ENCODE measurements at places on chromosomes 12 and 14.

DNA sequence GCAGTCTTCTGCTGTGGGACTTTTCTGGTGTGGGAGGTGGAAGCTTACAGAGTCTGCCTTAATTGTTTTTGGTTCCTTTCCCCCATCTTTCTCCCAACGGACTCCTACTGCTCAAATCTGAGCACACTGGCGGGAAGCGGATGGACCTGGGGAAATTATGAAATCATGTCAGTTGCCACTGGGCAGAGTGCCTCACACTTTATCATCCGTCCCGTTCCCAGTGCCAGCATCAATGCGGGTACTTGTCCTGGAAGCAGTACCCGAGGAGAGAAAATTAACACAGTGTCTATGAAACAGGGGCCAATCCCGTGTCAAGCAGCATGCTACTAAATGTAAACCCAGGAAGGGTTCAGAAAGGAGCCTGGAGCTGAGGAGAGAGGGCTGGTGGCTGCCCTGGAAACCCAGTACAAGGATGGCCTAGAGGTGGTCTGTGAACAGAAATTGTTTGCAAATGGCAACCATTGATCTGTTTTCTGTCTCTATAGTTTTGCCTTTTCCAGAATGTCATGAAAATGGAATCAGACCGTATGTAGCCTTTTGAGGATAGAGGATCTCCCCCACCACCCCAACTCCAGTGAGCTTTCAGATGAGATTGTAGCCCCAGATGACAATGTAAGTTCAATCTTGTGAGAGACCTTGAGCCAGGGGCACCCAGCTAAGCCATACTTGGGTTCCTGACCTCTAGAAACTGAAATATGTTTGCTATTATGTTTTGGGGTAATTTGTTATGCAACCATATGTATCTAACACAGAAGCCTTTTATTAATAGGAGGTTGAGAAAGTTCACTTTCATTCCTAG lies 908 bp upstream of the CDKL1 start:
- DNase-seq: peak; percentile 45

DNA sequence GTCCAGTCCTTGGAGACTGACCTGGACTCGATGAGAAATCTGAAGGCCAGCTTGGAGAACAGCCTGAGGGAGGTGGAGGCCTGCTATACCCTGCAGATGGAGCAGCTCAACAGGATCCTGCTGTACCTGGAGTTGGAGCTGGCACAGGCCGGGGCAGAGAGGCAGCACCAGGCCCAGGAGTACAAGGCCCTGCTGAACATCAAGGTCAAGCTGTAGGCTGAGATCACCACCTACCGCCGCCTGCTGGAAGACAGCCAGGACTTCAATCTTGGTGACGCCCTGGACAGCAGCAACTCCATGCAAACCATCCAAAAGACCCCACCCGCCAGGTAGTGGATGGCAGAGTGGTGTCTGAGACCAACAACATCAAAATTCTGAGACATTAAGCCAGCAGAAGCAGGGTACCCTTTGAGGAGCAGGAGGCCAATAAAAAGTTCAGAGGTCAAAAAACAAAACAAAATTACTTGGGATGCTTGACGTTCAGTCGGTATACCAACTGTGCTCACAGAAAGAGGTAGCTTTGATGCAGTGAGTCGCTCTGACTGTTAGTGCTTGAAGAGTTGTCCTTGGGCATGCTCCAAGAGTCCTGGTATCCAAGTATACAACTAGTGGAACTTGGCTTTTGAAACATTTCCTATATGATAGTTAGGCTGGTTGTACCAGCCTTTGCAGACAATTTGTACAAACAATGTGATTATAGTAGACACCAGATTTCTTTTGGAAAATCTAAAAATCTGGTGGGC lies 4.8 kb downstream of the MED6 start:
- DNase-seq: no peak

DNA sequence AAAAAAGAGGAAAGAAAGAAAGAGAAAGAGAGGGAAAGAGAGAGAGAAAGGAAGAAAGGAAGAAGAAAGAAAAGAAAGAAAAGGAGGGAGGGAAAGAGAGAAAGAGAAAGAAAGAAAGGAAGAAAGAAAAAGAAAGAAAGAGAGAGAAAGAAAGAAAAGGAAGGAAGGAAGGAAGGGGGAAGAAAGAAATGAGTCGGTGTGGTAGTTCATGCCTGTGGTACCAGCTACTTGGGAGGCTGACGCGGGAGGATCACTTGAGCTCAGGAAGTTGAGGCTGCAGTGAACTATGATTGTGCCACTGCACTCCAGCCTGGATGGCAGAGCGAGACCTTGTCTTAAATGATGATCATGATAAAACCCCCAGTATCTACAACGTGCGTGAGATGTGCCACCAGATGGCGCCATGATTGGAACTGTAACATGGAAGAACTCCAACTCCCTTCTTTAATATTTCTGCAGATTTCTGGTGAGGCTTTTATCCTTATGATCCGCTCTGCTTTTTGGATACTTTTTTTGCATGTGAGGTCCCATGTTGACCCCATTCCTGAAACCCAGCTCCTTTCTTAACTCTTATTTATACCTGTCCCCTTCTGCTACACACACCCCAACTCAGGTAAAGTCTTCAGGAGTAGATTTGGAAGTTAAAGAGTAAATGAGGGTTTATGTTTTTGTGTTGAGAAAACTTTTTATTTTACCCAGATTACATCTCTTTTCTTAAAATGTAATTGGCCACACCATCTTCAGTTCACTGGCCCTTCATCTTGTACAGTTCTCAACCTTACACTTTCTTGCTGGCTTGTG lies 25.6 kb downstream of the RNASE10 start:
- DNase-seq: peak; percentile 84

- no peak for DNase-seq
Measured at GRCh38 chr12:110638796-110639195, 24.9 kb downstream of the TCTN1 start.

DNA sequence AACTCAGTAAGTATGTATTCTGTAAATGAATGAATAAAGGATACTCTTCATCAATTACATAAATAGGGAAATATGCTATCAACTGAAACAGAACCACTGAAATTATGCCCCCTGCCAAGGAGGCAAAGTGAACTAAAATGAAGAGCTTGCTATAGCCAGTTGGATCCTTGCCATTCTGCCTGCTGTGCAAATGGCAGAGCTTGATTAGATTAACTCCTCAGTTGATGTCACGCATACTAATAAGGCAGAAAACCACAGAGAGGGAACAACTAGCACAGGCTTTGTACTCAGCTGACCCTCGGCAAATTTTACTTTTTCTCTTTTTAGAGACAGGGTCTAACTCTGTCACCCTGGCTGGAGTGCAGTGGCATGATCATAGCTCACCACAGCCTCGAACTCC lies 36.7 kb upstream of the FERMT2 start:
- DNase-seq: no peak

DNA sequence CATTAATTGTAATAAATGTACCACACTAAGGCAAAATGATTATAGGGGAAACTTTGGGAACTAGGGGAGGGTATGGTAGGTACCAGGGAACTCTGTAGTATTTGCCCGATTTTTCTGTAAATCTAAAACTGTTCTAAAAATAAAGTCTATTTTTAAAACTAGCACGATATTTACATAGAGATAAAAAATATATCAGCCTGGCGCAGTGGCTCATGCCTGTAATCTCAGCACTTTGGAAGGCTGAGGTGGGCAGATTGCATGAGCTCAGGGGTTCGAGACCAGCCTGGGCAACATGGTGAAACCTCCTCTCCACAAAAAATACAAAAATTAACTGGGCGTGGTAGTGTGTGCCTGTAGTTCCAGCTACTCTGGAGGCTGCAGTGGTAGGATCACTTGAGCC lies 32.4 kb downstream of the TMEM116 start:
- no peak for DNase-seq

GRCh38 chr14:24378981-24379906 lies 11.3 kb downstream of the NFATC4 start:
- DNase-seq: no peak

DNA sequence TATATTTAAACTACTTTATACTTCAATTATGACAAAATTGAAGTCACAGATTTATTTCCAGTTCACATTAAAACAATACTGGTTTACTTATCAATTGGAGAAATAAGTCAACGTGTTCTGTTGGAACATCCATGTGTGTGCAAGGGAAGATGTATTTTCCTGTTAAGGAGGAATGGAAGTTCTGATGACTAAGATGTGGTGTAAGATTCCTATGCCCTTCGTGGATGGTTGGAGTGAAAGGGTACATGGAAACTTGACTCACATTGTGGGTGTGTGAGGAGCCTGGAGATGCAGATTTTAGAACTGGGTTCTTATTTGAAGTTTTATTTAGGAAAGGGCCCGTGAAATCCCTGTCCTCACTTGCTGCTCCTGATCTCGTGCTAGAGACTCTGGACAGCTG lies 95.3 kb downstream of the CATSPERB start:
- no peak for DNase-seq

GRCh38 chr14:34665785-34666435 lies 36.0 kb upstream of the SNX6 start:
- DNase-seq: peak; percentile 73

DNA sequence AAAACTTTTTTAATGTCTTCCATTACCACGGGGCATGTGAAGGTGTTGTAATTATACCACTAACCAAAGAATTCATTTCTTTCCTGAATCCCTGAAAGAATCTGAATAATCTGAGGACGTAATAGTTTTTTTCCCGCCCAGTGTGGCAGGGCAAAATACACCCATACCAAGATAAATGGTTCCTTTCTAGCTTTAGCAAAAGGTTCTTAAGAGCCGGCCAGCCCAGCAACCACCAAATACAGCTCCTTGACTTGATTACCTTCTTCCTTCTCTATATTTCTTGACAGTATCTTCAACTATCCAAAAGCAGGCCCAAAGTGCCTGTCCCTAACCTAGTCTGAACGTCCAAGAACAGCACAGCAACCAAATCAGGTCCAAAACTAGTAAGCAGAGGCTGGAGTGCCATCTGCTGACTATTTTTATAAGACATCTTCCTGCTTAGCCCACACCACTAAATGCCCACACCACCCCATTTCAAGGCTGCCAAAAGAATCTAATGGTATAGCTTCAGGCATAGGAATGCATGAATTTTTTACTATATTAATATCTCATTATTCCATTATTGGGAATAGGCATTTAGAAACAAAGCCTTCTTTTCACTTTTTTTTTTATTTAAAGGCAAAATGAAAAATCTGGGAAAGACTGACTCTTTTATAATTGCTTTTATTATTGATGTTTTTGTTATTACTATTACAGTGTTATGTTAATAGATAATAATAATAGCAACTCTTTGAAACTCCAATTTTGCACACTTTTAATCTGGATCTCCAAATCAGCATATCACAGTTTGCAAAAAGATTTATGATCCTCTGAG lies 524.4 kb downstream of the MED13L start:
- DNase-seq: peak; percentile 88

GRCh38 chr14:104739026-104739425 lies 13.9 kb upstream of the SIVA1 start:
- DNase-seq: no peak

DNA sequence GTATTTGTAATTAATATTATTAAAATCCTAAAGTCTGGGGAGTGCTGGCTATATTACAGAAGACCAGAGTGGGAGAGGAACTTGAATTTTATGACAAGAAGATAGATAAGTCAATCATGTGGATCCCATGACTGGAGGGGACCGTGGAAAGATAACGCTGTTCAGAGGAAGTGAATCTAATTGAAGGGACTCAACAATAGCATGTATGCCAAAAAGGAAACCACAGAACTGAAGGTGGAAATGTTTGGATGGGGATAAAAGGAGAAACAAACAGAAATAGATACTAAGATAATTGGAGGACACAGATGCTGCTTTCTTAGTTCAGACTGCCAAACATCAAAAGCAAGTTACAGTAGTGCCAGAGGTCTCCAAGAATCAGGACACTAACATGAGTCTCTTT lies 21.1 kb downstream of the OR6J1 start:
- DNase-seq: no peak

GRCh38 chr12:80936353-80936641 lies 1.4 kb downstream of the LIN7A start:
- DNase-seq: no peak

- DNase-seq: no peak
Measured at GRCh38 chr12:68868043-68868790, 60.2 kb downstream of the MDM2 start.

DNA sequence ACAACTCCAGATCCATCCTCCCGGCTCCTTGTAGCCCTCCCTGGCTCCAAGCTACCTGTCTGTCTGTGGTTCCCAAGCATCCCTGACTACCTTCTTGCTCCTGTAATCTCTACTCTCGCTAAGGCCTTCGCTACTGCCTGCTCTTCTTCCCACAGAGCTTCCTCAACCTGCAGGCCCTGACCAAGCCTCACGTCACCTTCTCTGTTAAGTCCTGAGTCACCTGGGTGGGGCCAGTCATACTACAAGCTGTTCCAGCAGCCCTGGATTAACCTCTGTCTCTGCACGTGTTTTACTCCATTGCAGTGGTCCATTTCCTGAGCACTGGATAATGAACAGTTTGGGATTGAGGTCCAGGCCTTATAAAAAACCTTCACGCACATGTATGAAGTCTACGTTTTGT lies 770.7 kb downstream of the BCL11B start:
- DNase-seq: no peak

DNA sequence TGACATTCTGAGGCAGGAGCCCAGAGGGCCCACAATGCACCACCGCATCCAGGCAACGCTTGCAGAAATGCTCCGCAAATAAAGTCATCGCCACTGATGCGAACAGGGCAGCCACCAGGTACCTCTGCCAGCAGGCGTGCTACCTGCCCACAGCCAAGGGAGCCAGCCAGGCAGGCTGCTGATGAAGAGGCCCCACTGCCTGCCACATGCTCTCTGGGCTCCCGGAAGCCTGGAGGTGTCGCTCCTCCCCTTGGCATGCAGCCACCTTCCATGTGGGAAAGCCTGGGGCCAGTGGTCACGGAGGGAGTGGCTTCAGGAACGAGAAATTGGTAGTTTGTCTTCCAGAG lies 14.7 kb downstream of the GPR132 start:
- peak; percentile 83 for DNase-seq

DNA sequence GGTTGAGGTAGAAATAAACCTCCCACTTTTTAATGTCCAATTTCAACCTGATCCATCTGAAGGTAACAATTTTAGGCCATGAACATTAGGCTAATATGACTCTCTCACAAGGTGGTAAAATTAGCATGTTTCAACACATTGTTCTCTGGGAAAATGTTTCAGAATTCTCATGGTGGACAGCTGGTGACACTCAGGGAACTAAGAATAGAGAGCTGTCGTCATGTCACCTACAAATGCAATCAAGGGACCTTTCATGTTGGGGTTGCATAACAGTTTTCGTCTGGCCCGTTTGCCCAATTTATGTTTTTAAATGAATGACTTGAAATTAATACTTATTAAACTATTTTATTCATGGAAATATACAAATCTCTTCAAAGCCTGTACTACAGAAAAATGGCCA lies 180.7 kb upstream of the PRICKLE1 start:
- DNase-seq: no peak

DNA sequence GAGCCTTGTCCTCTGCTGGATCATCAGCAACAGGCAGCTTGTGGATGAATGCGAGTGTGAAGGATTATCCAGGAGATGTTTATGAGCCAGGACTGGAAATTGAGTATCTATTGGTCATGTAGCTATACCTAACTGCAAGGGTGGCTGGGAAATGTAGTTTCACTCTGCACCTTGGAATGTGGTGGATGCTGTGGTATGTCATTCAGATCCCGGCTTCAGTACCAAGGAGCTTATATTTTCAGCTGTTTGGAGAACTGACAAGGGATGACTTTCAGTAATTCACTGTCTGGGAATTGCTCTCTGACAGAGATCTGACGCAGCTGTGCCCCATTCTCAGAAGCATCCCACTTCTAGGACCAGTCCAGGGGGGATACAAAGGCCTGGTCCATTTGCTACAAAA lies 792.3 kb upstream of the NOVA1 start:
- DNase-seq: no peak
